ENCODE measurements at places on chromosomes 12 and 14.
A peak's percentile ranks its signal among the peaks of the same experiment; 100 is the strongest.

DNA sequence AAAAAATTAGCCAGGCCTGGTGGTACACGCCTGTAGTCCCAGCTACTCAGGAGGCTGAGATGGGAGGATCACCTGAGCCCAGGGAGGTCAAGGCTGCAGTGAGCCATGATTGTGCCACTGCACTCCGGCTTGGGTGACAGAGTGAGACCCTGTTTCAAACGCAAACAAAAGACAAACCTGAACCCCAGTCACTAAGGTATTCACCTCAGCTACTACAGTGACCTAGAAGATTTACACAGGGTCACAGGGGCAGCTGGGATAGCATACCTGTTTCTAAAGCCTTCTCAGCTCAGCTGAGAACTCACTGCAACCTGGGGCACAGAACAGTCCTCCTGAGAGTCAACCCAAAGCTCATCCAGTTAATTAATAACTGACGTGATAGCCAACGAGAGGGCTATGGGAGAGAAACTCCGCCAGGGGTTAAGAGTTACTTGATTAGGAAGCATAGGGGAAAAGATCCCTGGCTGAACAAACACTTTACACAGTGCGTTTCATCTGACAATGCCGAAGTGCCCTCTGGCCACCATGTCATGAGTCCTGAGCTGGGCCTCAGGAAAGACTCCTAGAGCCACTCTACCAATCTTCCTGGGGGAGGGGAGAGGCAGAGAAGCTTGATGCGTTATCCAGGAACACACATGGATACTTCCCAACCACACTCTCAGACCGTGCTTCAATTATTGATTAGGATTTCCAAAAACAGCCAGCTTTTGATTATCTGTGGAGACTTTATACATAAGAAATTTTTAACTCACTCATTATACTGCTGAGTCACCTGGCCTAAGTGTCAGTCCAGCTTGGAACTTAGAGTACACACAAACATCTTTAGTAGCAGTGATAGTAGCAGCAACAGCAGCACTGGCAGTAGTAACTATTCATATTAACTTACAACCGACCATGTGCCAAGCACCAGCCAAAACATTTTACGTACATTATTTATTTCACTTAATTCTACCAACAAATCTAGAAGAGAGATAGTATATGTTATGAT, 48.2 kb downstream of the FOXN3 start:
- DNase-seq, result no peak

DNA sequence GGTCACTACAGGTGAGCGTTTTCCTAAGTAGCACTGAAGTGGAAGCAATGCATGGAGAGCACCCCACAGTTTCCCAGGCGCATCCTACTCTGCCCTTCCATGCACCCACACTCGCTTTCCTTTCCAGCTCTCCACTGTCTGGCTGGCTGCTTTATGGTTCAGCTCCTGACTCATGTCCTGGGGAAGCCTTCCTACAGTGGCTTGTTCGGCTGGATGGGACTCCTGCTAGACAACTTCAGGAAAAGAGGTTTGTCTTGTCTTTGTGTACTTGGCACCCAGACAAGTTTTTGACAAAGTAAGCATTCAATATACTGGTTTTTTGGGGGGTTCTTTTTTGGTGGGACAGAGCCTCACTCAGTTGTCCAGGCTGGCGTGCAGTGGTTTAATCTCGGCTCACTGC, 21.6 kb downstream of the PPM1H start:
- DNase-seq, result no peak

DNA sequence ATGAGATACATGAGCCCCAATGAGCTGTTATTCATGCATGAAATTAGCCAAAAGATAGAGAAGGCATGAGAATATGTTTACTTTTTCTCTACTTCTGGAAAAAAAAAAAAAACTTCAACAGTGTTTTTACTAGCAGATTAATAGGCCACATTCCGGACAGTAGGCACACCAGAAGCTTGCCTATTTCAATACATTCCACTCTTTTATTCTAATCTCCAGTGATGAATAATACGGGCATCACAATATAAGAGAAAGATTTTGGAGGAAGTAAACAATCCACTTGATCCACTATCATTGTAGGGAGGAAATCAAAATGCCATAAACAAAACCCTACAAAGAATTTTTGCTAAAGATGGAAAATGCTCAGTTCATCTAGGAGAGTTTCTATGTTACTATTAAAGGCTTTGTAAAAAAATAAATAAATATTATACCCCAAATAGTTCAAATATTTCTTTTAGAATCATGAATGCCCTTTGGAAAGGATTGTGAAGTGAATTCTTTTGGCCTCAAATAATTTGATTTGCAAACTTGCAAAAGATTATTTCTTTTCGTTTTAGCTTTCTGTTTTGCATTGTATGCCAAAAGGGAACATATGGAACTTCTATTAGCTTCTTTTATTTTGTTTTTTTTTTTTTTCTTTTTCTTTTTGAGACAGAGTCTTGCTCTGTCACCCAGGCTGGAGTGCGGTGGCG, 232.6 kb downstream of the EPS8 start:
- DNase-seq, result no peak

DNA sequence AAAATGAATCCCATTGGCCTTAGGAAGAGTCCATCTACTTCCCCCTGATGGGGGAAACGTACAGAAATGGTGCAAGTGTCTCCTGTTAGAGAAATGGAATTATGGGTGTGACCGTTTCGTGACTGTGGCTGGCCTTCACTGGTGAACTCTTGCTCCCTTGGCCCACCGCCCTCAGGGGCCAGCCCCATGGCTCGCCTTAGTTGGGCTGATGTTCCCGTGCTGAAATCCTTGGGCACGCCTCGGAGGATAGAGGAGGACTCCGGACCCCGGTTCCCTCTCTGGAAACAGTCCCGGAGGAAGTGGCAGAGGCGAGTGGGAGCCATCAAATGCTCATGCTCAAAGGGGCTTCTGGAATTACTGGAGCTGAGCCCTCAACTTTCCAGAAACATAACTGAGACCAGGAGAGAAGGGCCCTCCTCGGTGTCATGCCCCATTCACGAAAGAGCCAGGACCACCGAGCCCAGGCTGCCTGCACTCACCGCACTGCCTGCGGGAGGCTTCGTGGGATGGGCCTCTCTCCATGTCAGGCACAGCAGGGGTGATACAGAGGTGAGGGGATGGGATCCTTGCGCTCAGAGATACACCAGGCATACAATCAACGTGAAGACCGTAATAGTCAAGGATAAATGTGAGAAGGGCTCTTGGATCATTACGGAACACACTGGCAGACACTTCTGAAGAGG, 10.1 kb upstream of the CACNA2D4 start:
- peak; percentile 8 for DNase-seq

- DNase-seq, result no peak
Observed at GRCh38 chr12:95212586-95212985, 4.7 kb downstream of the FGD6 start.

DNA sequence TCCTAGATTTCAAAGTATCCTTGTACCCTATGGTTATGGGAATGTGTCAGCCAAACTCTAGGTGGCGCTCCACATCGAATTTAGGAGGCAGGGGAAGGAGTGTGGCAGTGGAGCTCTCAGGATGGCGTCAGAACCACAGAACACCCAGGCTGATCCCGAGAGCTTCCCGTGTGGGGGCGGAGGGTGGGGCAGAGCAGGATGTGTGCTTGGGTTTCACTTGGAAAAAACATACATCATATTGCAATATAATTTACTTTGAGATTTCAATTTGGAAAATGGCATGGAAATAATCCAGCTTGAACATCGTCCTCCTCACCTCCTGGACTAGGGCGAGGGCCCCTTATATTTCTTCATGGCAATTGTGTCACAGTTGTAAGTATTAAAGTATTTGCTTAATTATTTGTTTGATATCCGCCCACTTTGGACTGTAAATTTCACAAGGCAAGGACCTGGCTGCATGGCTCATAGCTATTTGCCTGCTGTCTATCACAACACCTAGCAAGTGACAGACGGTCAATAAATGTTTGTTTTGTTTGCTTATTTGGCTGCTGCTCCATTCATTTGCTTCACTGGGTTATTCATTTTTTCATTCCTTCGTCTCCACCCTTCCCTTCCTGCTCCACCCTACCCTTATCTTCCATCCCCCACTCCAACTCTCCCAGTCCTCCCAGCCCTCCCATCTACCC, 221.5 kb upstream of the HMGA2 start:
- peak; percentile 45 for DNase-seq

- DNase-seq, result no peak
Observed at GRCh38 chr12:67910360-67911274, 78.6 kb upstream of the IFNG-AS1 start.

DNA sequence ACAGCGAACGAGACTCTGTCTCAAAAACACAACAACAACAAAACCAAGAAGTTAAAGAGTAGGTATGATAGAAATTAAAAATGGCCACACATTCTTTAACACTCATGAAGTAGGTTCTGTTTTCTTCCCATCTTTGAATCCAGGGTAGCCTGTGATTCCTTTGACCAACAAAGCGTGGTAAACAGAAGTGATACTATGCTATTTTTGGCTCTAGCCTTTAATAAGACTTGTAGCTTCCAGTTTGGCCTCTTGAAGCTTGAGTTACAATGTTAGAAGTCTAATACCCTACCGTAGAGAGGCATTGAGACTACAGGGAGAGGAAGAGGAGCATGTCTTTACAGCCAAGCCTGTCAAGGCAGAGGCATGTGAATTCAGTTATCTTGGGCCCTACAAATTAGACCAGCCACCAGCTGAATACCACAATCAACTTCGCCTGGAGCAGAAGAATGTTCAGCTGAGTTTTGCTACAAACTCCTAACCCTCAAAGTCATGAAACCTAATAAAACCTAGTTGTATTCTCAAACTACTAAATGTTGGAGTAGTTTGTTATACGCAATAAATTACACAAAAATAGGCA, 4.9 kb upstream of the NEMF start:
- no peak for DNase-seq

DNA sequence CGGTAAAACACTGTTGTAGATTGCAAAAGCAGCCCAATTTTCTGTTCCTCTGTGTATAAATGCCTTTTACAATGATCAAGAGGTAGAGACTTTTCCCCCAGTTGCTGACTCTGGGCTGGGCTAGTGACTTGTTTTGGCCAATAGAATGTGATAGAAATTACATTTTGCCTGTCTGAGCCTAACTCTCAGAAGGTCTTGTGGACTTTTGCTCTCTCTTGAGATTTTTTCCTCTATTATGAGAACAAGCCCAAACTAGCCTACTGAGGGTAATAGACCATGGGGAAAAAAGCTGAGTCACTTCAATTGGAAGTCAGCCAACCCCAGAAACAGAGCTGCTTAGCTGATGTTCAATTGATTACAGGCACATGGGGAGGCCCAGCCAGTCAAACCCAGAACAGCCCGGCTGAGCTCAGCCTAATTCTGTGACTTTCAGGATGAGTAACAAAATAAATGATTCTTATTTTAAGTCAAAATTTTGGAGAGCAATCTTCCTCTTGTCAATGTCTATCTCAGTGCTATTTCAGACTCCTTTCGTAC, 61.4 kb downstream of the MYF5 start:
- no peak for DNase-seq

DNA sequence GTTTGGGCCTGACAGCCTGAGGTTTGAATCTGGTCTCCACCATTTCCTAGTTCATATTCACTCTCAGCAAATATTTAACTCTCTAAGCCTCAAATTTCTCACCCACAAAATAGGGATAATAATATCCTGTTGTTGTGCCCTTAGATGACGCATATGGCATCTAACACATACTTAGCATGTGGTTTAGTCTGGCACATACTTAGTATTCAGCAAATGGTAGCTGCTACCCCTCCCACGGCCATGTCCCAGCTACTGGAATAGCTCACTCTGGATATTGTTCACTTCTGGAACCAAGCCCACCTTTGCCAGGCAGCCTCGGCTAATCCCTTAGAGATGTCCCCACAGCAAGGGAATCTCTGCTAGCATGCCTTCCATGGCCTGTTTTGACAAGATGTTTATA, 53.3 kb downstream of the BICD1 start:
- no peak for DNase-seq

DNA sequence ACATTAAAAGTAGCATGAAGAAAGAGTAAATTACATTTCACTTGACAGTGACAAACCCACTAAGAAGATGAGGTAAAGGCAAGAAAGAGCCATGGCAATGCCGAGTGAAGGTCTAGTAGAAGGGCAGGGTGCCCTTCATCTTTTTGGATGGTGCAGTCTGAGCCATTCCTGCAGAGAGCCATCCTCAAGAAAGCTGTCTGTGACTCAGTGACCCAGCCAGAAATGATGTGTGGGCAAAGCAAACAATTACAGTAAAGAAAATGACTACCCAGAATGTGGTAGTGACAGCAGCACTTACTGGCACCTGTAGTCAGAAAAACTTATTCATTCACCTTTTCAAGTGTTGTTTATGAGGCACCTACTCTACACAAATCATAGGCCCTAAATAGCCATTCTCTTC, 281.7 kb downstream of the DUSP6 start:
- no peak for DNase-seq

- no peak for DNase-seq
Observed at GRCh38 chr14:72883109-72883508, 10.8 kb downstream of the DPF3 start.

DNA sequence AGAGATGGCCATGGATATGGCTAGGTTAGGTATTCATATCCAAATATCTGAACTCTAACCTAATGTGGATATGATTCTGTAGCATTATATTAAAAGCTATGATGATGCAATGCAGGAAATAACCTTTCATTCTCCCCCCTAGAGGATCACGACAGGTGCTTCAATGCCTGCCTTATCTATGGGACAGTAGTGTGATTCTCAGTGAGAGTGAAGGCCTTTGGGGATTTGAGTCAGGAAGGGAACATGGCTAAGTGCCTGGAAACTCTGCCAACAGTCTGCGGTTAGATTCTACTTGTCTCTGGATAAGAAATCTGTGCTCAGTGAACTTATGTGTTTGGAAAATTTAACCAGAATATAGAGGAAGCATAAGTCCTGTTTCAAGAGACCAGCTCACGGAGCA, 81.8 kb downstream of the SLC38A1 start:
- DNase-seq, result no peak

DNA sequence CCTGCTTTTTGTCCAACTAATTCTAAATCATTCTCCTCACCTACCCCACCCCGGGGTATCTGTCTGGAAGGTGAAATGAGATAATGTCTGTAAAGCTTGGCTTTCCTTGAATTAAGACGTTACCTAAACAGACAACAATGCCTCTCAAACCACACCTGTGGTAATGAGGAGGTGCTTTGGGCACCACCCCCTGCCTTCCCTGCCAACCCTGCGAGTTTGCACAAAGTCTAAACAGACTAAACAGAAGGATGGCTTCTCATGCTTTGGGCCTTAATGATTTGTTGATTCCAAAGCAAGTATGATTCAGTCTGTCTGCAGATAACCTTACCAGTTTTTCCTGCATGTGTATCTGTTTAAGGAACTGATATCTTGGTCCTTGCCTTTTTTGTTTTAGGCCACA, 82.4 kb downstream of the ZFC3H1 start:
- DNase-seq, result no peak

DNA sequence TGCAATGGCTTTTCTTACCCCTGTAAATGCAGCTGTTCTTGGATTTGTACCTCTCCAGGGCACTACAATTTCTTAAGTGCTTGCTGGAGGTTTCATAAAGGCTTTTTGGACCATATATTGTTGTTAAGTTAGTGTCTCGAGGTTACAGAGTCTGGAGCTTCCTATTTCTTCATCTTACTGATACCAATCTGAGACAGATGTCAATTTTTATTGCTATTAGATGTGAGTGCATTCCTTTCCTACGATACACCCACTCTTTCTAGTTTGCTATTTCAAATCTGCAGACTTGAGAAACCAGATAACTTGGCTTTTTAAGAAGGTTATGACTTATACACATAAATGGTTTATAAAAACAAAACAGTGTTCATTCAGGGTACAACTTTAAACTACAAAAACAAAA, 2.1 kb downstream of the NOXRED1 start:
- DNase-seq, result no peak

All from progenitor cell of endocrine pancreas (in vitro differentiated cells).